ENCODE measurements at places on chromosomes 11 and 22. TPM values are rescaled to one million over a fixed set of nuclear protein-coding genes. Genes with fewer than 3 reads are reported as not detected.
A peak's percentile ranks its signal among the peaks of the same experiment; 100 is the strongest.

Gene CCDC88B
- 16.2 TPM for total RNA-seq

Gene TRIM51
- total RNA-seq: not detected

Gene JAML
- 4.9 TPM for total RNA-seq

Gene IPO7
- total RNA-seq: 54.0 TPM

Gene FGF3
- not detected for total RNA-seq

Gene CADM1
- total RNA-seq: 12.5 TPM

Gene MTFP1
- total RNA-seq: 18.5 TPM

Gene NOX4
- not detected for total RNA-seq

Gene KIF18A
- 0.52 TPM for total RNA-seq

Gene MAPK8IP2
- 2.9 TPM for total RNA-seq

Gene FADS1
- total RNA-seq: 7.0 TPM

Gene CTTN
- 197 TPM for total RNA-seq

Gene FOLR1
- 0.52 TPM for total RNA-seq

Gene SLC22A6
- total RNA-seq: not detected

Gene CASP5
- not detected for total RNA-seq

DNA sequence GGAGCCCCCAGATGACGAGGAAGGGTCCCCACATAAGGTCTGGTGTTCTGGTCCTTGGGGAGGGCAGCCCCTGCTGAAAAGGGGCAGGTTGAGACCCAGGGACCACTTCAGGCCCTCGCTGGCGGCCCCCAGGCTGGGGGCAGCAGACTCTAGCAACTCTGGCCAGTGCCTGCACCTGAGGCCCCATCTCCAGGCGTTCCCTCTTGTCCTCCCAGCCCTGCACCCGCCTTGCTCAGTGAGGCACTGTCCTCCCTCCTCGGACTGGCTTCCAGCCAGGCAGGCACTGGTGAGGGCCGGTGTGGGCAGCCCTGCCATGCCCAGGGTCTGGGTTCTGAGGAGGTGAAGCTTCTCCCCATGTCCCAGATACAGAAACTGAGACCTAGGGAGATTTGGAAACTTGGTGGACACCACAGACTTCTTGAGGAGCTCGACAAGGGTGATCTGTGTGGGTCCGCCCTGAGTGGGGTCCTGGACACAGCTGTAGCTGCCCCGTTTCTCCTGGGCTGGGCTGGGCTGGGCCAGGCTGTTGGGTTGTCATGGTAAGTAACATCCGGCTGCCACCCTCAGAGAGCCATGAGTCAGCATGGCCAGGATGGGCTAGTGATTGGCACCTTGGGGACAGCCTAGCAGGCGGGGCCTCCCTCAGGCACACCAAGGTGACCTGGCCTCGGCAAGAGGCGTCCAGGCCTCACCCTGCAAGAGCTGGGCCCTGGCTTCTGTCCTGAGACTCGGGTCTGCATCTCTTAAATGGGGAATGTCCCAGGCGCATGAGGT is 11.1 kb upstream of the PHLDA2 start:
- no peak overlapping the region for H3K4me3 ChIP-seq
- no peak for DNase-seq
- H3K27ac ChIP-seq: no peak overlapping the region
- H3K4me1 ChIP-seq: peaks cover 36% of the 10 kb centered on the region

GRCh38 chr11:63610604-63611394 is 3.4 kb downstream of the PLAAT3 start:
- H3K27me3 ChIP-seq: no peaks in the 10 kb centered on the region
- H3K4me3 ChIP-seq: no peak overlapping the region
- peaks cover 18% of the 10 kb centered on the region for H3K4me1 ChIP-seq
- DNase-seq: no peak
- no peaks in the 10 kb centered on the region for H3K36me3 ChIP-seq

GRCh38 chr22:21014726-21015465 is at the start of gene P2RX6:
Gene P2RX6, plus strand, starts transcription at chr22:21015165. Its CDS starts 10 bp downstream, at chr22:21015175.
- H3K27me3 ChIP-seq: no peaks in the 10 kb centered on the region
- peaks cover 16% of the 10 kb centered on the region for H3K4me1 ChIP-seq
- no peaks in the 10 kb centered on the region for H3K36me3 ChIP-seq
- no peak for DNase-seq
- H3K4me3 ChIP-seq: no peak within 1 kb of the TSS

DNA sequence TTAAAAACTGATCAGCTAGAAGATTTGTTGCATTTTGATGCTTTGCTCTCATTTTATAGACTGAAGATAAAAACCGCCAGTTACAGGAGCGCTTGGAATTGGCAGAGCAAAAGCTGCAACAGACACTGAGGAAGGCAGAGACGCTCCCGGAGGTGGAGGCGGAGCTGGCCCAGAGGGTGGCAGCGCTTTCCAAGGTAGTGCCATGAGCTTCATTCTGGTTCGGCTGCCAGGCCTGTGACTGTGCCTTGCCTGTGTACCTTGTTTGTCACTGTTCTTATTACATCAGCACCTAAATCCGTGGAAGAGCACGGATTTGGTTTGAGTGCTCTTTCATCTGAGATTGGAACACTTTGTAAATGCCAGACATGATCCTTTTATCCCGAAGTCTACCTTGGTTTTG is 61.4 kb downstream of the PPFIA1 start:
- no peaks in the 10 kb centered on the region for H3K4me1 ChIP-seq
- no peaks in the 10 kb centered on the region for H3K27me3 ChIP-seq
- no peak overlapping the region for H3K27ac ChIP-seq
- peaks cover 51% of the 10 kb centered on the region for H3K36me3 ChIP-seq

GRCh38 chr11:72233056-72233772 is 8.6 kb downstream of the INPPL1 start:
- H3K4me3 ChIP-seq: no peak overlapping the region
- DNase-seq: no peak
- no peak overlapping the region for H3K27ac ChIP-seq
- peaks cover 20% of the 10 kb centered on the region for H3K36me3 ChIP-seq

DNA sequence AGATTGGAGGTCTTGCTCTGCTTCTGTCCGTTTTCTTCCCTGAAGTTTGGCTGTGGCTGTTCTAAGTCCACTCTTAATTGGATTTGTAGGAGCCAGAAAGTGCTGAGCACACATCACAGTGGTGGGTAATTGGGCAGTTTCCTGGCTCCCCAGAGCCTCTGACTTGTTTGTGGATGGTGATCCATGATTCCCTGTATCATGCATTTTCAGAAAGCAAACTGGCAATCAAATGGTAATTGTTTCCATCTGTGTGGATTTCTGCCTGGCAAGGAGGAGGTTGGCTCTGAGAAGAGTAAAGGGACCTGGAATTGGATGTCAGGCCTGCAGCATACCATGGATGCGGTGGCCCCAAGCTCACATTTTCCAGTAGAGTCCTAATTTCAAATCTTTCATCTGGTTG is 49.5 kb downstream of the PPFIBP2 start:
- DNase-seq: no peak
- no peak overlapping the region for H3K27ac ChIP-seq
- H3K27me3 ChIP-seq: no peaks in the 10 kb centered on the region
- H3K4me3 ChIP-seq: no peak overlapping the region

DNA sequence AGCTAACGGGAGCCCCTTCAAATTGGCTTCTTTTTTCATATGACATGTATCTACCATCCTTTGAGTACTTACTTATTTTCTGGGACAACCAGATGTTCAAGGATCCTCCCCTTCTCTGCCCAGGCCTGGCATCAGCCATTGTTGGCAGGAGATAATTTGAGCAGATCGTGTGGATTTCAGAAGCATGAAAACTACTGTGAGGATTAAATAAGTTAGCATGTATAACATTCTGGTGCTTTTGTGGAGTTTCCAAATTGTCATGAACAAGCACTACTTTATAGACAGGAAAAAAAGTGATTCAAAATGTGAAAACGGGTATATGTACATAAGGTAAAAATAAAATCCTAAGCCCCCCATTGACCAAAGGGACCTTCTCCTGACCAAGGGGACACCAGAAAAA is 2.1 kb upstream of the NADSYN1 start:
- H3K27ac ChIP-seq: peak overlapping the region; percentile 74
- no peak overlapping the region for H3K4me3 ChIP-seq
- H3K4me1 ChIP-seq: peaks cover 58% of the 10 kb centered on the region
- no peaks in the 10 kb centered on the region for H3K27me3 ChIP-seq

DNA sequence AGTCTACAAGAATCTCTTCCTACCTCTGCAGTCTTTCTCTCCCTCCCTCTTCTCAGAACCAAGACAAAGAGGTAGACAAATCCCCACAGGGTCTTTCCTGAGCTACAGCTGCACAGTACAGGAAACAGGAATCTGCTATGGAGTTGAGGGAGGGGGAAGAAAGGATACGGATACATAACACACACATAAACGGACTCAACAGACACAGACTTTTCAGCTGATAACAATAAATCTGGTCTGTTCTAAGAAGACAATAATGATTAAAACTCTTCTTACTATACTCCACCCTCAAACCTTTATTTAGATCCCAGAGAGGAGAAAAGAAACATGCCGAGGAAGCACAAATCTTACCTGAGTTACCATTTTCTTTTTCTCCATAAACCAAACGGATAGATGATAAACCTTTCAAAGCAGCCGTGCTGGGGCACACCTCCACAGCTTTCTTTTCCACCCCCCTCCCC is 122.2 kb downstream of the APOL5 start:
- H3K4me1 ChIP-seq: peaks cover 38% of the 10 kb centered on the region
- H3K36me3 ChIP-seq: no peaks in the 10 kb centered on the region
- H3K4me3 ChIP-seq: peak overlapping the region; percentile 0
- peak overlapping the region; percentile 69 for H3K27ac ChIP-seq

DNA sequence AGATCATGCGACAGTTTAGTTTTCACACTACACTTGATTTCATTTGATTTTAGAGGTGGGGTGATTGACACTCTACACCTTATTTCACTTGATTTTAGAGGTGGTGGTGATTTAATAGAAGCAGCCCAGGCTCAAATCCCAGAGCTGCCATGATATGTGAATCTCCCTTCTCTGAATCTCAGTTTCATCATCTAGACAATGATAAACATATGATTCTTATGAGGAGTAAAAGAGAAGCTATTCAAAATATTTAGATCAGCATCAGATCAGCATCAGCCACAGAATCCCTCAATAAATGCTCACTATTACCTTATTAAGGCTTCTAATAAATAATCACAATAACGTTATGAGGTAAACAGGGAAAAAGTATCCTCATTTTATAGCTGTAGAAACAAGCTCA is 98.8 kb downstream of the MSANTD4 start:
- H3K27ac ChIP-seq: no peak overlapping the region
- H3K4me3 ChIP-seq: no peak overlapping the region
- no peaks in the 10 kb centered on the region for H3K27me3 ChIP-seq

- H3K27ac ChIP-seq: peak overlapping the region; percentile 94
- DNase-seq: no peak
- peaks cover 22% of the 10 kb centered on the region for H3K4me1 ChIP-seq
- no peaks in the 10 kb centered on the region for H3K27me3 ChIP-seq
- peak overlapping the region; percentile 79 for H3K4me3 ChIP-seq
- no peaks in the 10 kb centered on the region for H3K36me3 ChIP-seq
Measured at GRCh38 chr11:119100994-119101758, 477 bp downstream of the DPAGT1 start.

DNA sequence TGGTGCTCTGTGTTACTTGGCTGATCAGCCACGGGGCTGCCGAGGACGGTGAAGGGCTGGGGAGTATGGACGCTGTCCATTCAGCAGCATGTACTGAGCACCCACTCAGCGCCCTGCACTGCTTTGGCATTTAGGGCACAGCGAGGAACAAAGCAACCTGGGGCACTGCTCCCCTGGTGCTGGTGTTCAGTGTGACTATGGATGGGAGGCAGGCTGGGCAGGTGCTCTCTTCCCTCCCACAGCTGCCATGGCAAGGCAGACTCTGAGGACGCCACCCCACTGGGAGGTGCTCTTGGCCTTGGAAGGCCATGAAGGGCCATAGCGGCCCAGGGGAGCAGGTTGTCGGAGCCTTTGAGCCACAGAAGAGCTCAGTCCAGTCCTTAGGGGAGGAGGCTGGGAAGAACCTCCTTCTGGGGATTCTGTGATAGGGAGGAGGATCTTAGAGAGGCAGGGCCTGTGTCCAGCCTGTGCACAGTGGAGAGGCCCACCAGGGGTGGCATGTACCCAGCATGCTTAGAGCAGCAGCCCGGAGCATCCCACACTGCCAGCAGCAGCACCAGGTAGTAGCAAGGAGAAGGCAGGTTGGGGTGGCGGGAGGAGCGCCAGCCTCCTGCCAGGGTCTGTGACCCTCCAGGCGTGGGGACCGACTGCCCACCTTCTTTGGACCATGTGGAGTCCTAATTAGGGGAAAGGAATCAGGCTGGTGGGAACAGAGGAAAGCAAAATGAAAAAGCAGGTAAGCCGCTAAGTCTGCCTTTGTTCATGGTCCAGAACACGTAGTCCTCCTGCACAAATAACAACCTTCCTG is 141.8 kb downstream of the MPPED1 start:
- H3K27ac ChIP-seq: no peak overlapping the region
- H3K36me3 ChIP-seq: no peaks in the 10 kb centered on the region
- DNase-seq: no peak
- H3K4me3 ChIP-seq: no peak overlapping the region
- H3K27me3 ChIP-seq: no peaks in the 10 kb centered on the region

- no peaks in the 10 kb centered on the region for H3K27me3 ChIP-seq
- no peak overlapping the region for H3K27ac ChIP-seq
- peaks cover 10% of the 10 kb centered on the region for H3K4me1 ChIP-seq
- no peak overlapping the region for H3K4me3 ChIP-seq
Measured at GRCh38 chr11:57275582-57275981, 38.5 kb upstream of the APLNR start.

- peaks cover 13% of the 10 kb centered on the region for H3K4me1 ChIP-seq
- H3K4me3 ChIP-seq: no peak overlapping the region
- no peaks in the 10 kb centered on the region for H3K36me3 ChIP-seq
- H3K27me3 ChIP-seq: no peaks in the 10 kb centered on the region
- no peak overlapping the region for H3K27ac ChIP-seq
Measured at GRCh38 chr22:43262990-43263644, 76.2 kb upstream of the TTLL12 start.

- no peaks in the 10 kb centered on the region for H3K27me3 ChIP-seq
- H3K4me1 ChIP-seq: no peaks in the 10 kb centered on the region
- peaks cover 17% of the 10 kb centered on the region for H3K36me3 ChIP-seq
- no peak for DNase-seq
- H3K4me3 ChIP-seq: no peak overlapping the region
Measured at GRCh38 chr22:20590477-20591294, 83.3 kb downstream of the MED15 start.

- peaks cover 11% of the 10 kb centered on the region for H3K4me1 ChIP-seq
- DNase-seq: no peak
- H3K27ac ChIP-seq: no peak overlapping the region
- no peaks in the 10 kb centered on the region for H3K36me3 ChIP-seq
Measured at GRCh38 chr11:78821371-78822306, 247.0 kb upstream of the NARS2 start.

- no peak for DNase-seq
- H3K36me3 ChIP-seq: no peaks in the 10 kb centered on the region
- no peaks in the 10 kb centered on the region for H3K4me1 ChIP-seq
- H3K27me3 ChIP-seq: no peaks in the 10 kb centered on the region
- no peak overlapping the region for H3K4me3 ChIP-seq
Measured at GRCh38 chr11:115980337-115981103, 476.3 kb upstream of the CADM1 start.

GRCh38 chr22:45376703-45377102 is 36.7 kb downstream of the SMC1B start:
- H3K27ac ChIP-seq: no peak overlapping the region
- H3K4me1 ChIP-seq: no peaks in the 10 kb centered on the region
- DNase-seq: peak; percentile 36
- no peaks in the 10 kb centered on the region for H3K36me3 ChIP-seq

GRCh38 chr11:11973866-11974265 is 34.6 kb downstream of the DKK3 start:
- H3K27me3 ChIP-seq: no peaks in the 10 kb centered on the region
- H3K4me3 ChIP-seq: no peak overlapping the region
- no peaks in the 10 kb centered on the region for H3K36me3 ChIP-seq
- DNase-seq: no peak

- H3K4me1 ChIP-seq: peaks cover 15% of the 10 kb centered on the region
- H3K4me3 ChIP-seq: no peak overlapping the region
- H3K27ac ChIP-seq: no peak overlapping the region
Measured at GRCh38 chr22:45891471-45891995, 85.4 kb downstream of the WNT7B start.

All from body of pancreas (tissue), 4 donors.